A172 (cell line): ENCODE measurements at places on chromosomes 4 and X. TPM values are rescaled to one million over a fixed set of nuclear protein-coding genes. Genes with fewer than 3 reads are reported as not detected.

The AADAT gene
- 3.0 and 5.6 TPM in 2 replicates for total RNA-seq

The XK gene
- total RNA-seq, result 2.0 and 2.2 TPM in 2 replicates

The SULT1E1 gene
- total RNA-seq, result not detected in 2 replicates

The NKX3-2 gene
- 0.03 and 0.55 TPM in 2 replicates for total RNA-seq

The CSN2 gene
- total RNA-seq, result not detected in 2 replicates

The TLR8 gene
- not detected in 2 replicates for total RNA-seq

The RGN gene
- not detected in 2 replicates for total RNA-seq

The ZNF630 gene
- 2.7 and 3.5 TPM in 2 replicates for total RNA-seq

The XAGE2 gene
- 0.22 TPM in 1 of 2 replicates, not detected in the other for total RNA-seq

The GPC4 gene
- total RNA-seq, result 2.4 and 3.2 TPM in 2 replicates

The PGAM4 gene
- not detected in 2 replicates for total RNA-seq

The ARFIP1 gene
- 42.9 and 52.6 TPM in 2 replicates for total RNA-seq

The SLC49A3 gene
- total RNA-seq, result 0.26 and 0.81 TPM in 2 replicates

The GAGE2A gene
- total RNA-seq, result 2.9 and 16.7 TPM in 2 replicates

The CCDC160 gene
- 0.17 TPM in 1 of 2 replicates, not detected in the other for total RNA-seq

The METTL14 gene
- total RNA-seq, result 10.0 and 38.0 TPM in 2 replicates

The GRPR gene
- total RNA-seq, result 0.69 and 1.2 TPM in 2 replicates

The SPANXN1 gene
- total RNA-seq, result not detected in 2 replicates

The ARHGAP36 gene
- total RNA-seq, result not detected in 2 replicates

The GLRA2 gene
- total RNA-seq, result not detected in 2 replicates

The SOD3 gene
- 1.9 and 2.7 TPM in 2 replicates for total RNA-seq

The PCDH18 gene
- total RNA-seq, result 2.5 and 4.2 TPM in 2 replicates

The PUDP gene
- 12.1 and 12.4 TPM in 2 replicates for total RNA-seq

The SCRG1 gene
- not detected in 2 replicates for total RNA-seq

The ATOH1 gene
- total RNA-seq, result not detected in 2 replicates

The ACSL4 gene
- total RNA-seq, result 33.8 and 46.3 TPM in 2 replicates

The NUDT11 gene
- not detected in 2 replicates for total RNA-seq

The SULT1B1 gene
- total RNA-seq, result 0.10 TPM in 1 of 2 replicates, not detected in the other

The ANOS1 gene
- 0.24 and 1.2 TPM in 2 replicates for total RNA-seq

The PSAPL1 gene
- 0.02 TPM in 1 of 2 replicates, not detected in the other for total RNA-seq

The LRRC66 gene
- 0.24 TPM in 1 of 2 replicates, not detected in the other for total RNA-seq

The VCX gene
- 2.8 and 9.0 TPM in 2 replicates for total RNA-seq

The DACH2 gene
- not detected in 2 replicates for total RNA-seq

The CCNQ gene
- total RNA-seq, result 74.2 and 87.9 TPM in 2 replicates

The SHROOM4 gene
- not detected in 2 replicates for total RNA-seq

The TBC1D8B gene
- not detected in 2 replicates for total RNA-seq

The GABRE gene
- total RNA-seq, result 0.29 and 0.69 TPM in 2 replicates

The UGT2A3 gene
- not detected in 2 replicates for total RNA-seq
